ENCODE measurements at places on chromosomes 11 and 22. TPM values are rescaled to one million over a fixed set of nuclear protein-coding genes. Genes with fewer than 3 reads are reported as not detected.

DNA sequence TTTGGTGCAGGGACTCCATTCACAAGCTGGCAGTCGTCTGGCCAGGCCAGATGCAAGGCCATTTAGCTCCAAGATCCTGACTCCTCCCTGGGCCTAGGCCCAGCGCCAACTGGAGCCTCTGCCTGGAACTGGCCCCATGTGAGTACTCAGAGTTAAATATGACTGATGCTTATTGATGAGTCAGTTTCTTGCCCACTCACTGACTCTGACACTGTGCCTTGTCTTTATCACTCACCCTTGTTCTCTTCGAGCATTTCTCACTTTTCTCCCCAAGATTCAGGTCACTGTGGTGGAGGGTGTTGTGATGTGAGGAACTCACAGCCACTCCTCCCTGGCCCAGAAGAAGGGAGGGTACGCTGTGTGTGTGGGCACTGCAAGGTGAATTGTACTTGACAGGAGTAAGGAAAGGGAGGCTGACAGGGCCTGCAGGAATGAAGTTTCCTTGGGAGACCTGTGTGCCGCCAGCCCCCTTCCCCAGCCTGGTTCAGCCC is 23.2 kb upstream of the ST3GAL4 start:
- no peak for DNase-seq

DNA sequence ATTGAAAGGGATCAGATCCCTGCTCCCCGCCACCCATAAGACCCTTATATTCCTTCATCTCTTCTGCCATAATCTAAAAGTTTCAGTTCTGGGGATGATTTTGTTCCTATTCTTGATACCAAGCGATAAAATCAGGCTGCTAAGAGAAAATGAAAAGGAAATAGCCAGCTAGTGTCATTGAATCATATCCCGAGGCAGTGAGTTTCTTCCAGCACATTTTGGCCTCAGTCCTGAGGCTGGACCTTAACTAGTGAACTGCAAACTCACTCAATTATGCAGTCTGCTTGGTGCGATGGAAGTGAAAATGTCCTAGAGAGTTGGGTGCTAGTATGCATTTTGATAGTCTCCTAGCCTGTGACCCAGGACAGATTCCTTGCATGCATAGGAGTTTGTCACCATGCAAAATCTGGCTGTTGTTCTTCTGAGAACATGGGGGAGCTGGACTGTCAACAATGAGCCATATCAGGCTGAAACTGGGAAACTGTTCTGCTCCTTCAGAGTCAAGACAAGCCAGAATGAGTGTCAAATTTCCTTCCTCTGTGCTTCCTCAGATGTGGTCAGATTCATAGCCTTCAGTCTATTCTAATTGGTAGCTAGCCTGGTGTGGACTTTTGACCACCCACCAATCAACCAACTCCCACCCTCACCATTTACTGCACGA is 102.9 kb downstream of the CCDC81 start:
- DNase-seq, result no peak

DNA sequence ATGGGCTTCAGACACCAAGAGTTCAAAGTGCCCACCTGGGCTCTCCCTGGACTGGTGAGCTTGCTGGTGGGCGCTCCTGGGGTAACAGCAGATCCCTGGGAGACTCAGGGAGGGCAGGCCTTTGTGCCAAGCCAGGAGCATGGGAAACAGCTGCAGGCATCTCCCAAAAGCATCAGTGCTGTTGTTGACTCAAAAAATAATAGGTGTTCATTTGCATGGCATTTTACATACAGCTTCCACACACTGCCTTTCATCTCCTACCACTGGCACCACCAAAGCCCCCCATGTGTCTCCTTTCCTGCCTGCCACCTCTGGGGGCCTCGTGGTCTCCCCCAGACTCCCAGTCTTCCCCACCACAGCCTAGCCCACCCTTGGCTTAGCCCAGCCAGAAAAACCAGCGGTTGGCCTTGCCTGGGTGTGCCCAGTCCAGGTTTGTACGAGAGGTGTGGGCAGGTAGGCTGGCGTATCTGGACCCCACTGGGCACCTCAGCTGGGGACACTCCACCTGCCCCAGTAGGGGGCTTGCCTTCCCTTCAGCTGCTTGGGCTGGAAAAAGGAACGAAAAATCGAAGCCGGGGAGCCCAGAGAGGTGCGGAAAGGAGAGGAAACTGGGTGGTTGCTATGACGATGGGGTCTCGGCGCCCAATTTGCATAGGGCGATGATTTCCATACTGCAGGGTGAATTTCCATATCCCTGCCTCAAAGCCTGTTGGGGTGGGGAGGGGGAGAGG is 15.0 kb downstream of the POU2F3 start:
- peak; percentile 14 for DNase-seq

The CCDC73 gene
- polyA plus RNA-seq, result not detected

DNA sequence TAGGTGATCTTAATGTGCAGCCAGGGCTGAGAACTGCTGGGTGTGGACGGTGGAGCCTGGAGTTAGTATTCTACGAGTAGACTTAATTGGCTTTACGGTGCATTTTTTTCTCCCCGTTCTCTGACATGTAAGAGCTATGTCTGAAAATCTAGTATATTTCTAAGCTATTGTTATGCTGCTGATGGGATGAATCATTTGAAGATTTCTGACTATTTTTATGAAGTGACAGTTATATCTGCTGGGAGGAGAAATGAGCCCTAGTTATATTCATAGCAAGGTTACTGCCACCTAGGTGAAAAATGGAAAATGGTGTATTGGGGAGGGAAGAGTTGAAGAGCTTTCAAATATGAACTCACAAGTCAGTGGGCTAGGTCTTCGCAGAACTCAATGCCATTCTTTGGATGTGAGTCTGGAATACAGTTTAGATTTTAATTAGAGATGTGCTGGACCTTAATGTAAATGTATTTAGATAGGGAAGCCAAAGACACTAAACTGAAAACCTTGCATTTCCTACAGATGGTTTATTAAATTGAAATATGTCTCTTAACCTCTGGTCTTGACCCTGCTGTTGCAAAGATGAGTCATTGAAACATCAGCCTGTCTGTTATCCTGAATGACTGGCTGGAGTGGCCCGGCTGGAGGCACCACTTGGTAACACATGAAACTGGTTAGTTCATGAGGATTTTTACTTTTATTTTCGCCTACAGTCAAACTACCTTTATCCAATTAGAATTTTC is 293.7 kb downstream of the DDX10 start:
- no peak for DNase-seq

DNA sequence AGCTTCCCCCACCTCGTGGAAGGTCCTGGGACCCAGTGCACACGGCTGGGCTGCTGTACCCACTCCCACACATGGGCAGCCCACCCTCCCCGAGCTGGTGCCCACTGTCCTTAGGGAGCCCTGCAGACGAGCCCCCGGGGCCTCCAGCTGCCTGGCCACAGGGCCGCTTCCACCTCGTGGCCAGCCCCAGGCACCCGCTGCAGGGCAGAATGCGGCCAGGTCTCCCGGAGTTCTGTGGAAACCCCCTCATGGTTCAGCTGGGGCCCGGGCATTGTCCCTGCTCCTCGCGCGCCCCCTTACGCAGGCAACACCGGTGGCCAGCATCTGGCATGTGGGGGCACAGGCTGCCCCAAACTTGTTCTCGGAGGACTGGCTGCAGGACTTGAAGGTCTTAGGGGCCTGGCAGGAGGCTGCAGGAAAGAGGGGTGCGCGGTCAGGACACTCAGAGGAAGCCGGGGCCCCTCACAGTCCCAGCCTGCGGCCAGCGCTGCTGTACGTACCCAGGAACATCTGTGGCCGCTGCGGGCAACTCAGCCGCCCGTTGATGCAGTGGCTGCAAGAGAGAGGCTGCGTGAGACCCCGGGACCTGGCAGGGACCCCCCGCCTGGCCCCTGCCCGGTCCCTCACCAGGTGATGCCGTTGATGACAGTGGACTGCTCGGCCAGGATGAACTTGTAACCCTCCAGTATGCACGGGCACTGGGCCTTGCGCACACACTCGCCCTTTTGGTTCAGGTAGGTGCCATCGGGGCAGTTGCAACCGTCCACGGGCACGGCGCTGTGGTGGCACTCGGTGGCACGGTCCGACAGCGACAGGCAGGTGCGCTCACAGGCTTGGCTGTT is 9.7 kb downstream of the MUC6 start:
- DNase-seq, result no peak

GRCh38 chr11:102592634-102593581 is 32.2 kb downstream of the MMP20 start:
- no peak for DNase-seq

The APOBEC3G gene
- 94.2 TPM for polyA plus RNA-seq

The SYT7 gene
- polyA plus RNA-seq, result not detected

The CHADL gene
- polyA plus RNA-seq, result not detected

The SGSM1 gene
- 1.3 TPM for polyA plus RNA-seq

- DNase-seq, result no peak
Measured at GRCh38 chr11:85725510-85726258, 39.7 kb upstream of the CCDC89 start.

- DNase-seq, result no peak
Measured at GRCh38 chr11:46607516-46607915, 9.5 kb downstream of the HARBI1 start.

- DNase-seq, result no peak
Measured at GRCh38 chr22:37462436-37462835, 23.7 kb downstream of the MFNG start.

The MOGAT2 gene
- polyA plus RNA-seq, result not detected

GRCh38 chr11:14309425-14310192 is 49.4 kb downstream of the RRAS2 start:
- DNase-seq, result no peak

DNA sequence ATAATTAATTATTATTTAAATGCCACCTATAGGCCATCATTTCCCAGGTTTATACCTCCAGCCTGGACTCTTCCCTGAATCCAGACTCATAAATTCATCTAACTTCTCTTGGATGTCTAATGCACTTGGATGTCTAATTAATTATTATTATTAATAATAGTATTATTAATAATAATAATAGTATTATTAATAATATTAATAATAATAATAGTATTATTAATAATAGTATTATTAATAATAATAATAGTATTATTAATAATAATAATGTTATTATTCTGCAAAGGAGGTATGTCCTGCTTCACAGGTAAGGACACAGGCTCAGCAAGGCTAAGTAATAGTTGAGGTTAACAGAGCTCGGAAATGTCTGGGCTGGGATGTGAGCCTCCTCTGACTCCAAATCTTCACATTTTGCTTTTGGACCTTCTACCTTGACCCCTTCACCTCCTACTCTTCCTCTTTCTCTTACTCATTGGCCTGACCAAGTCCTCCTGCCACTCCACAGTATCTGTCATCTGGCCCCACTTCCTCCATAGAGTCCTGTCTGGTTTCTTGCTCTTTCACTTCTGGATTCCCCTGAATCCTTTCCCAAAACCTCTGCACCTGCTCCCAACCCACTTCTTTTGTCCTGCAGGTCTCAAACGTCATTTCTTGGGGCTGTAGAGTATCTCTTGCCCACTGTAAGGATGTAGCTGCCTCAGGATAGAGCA is 8.0 kb downstream of the RIBC2 start:
- no peak for DNase-seq

The SOX10 gene
- not detected for polyA plus RNA-seq

DNA sequence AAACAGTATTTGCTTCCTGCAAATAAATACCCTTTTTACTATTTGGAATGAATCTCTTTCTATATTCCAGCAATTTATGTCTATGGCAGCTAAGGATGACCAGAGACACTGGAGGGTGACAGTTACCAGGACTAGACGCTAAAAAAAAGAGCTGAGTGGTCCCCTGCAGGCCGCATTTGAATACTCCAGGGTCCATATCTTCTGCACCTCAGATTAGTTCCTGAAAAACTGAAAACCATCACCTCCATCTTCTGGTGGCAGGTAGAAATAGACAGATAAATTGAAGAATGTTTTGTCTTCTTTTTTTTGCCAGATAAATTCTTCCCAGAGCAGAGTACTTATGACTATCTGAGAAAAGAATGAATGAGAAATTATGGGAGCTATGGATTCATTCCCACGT is 145.6 kb downstream of the CSNK2A3 start:
- DNase-seq, result no peak

The C11orf42 gene
- polyA plus RNA-seq, result not detected

- no peak for DNase-seq
Measured at GRCh38 chr11:75560644-75561043, 1.4 kb upstream of the SERPINH1 start.

The FGF3 gene
- polyA plus RNA-seq, result not detected

DNA sequence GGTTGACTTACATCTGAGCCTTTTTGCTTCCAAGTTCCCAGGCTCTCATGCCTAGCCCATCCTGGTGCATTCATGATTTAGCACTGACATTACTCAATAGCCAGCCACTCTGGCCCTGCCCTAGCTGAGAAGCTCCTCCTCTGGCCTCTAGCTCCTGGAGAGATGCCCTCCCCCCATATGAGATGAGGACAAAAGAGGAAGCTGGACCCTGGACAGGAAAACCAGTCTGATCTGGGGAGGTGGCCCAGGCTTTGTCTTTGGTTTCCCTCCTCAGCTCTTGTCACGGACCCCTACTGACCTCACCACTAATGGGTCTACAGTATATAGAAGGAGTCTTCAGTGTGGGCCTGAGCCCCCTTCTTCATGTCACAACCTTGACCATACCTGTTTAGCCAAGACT is 3.0 kb downstream of the RHOG start:
- DNase-seq, result peak; percentile 42

GRCh38 chr11:121419836-121420235 is 32.3 kb upstream of the SORL1 start:
- no peak for DNase-seq

The LUZP2 gene
- polyA plus RNA-seq, result not detected

The OR8G5 gene
- not detected for polyA plus RNA-seq

DNA sequence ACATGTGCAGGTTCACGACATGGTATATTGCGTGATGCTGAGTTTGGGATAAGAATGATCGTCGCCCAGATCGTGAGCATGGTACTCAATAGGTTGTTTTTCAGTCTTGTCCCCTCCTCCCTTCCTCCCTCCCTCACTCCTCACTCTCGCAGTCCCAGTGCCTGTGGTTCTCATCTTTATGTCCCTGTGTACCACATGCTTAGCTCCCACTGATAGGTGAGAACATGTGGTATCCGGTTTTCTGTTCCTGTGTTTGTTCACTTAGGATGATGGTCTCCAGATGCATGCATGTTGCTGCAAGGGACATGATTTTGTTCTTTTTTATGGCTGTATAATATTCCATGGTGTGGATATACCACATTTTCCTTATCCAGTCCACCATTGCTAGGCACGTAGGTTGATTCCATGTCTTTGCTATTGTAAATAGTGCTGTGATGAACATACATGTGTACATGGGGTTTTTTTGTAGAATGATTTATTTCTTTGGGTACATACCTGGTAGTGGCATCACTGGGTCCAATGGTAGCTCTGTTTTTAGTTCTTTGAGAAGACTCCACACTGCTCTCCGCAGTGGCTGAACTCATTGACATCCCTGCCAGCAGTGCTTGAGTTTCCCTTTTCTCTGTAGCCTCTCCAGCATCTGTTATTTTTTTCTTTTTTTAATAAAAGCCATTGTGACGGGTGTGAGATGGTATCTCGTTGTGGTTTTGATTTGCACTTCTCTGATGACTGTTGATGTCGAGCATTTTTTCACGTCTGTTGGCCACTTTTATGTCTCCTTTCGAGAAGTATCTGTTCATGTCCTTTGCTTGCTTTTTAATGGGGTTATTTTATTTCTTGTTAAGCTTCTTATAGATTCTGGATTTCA is 16.4 kb downstream of the ZBED4 start:
- no peak for DNase-seq

Measured in B cell (primary cell).